Kidney tubule cell (primary cell): ENCODE measurements at places on chromosomes 16 and 17.

DNA sequence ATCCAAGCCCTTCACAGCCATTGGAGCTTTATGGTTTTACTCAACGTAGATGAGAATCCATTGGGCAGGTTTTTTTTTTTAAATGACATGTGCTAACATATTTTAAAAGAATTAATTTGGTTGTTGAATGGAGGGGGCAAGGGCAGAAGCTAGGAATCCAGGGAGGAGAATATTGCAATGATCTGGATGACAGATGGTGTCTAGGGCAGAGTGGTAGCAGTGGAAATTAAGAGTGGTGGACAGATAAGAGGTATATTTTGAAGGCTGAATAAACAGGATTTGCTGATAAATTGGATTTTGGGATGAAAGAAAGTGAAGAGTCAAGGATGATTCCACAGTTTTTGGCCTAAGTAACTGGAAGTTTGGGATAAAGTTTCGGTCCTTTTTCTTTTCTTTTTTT is 54.8 kb upstream of the DHX40 start:
- no peak for DNase-seq

- DNase-seq: peak; percentile 52
These were observed 63.6 kb downstream of the NUP93 start for GRCh38 chr16:56793492-56793891.

DNA sequence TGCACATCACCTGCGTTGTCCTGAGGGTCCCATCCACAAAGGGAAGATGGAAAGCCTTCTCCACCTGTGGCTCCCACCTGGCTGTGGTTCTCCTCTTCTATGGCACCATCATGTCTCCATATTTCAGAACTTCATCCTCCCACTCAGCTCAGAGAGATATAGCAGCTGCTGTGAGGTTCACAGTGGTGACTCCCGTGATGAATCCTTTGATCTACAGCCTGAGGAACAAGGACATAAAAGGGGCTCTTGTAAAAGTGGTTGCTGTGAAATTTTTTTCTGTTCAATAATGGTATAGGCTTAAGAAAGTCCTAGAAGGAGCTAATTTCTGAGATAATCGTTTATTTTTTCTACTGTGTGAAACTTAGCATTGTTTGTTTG is 18.7 kb downstream of the ZNF200 start:
- DNase-seq: no peak

DNA sequence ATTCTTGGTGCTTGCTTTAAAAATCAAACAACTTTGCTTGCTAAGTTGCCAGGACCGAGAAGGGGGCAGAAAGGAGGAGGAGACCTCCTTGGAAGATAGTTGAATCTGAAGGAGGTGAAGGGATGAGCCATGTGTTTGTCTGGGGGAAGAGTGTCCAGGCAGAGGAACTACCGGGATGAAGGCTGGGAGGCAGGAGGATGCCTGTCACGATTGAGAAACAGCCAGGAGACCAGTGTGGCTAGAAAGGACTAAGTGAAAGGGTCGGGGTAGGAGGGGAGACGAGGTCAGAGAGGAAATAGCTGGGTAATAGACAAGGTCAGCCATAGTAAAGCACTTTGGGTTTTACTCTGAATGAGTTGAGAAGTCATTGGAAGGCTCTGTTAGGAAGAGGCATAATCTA is 38.9 kb upstream of the CSNK2A2 start:
- DNase-seq: no peak

DNA sequence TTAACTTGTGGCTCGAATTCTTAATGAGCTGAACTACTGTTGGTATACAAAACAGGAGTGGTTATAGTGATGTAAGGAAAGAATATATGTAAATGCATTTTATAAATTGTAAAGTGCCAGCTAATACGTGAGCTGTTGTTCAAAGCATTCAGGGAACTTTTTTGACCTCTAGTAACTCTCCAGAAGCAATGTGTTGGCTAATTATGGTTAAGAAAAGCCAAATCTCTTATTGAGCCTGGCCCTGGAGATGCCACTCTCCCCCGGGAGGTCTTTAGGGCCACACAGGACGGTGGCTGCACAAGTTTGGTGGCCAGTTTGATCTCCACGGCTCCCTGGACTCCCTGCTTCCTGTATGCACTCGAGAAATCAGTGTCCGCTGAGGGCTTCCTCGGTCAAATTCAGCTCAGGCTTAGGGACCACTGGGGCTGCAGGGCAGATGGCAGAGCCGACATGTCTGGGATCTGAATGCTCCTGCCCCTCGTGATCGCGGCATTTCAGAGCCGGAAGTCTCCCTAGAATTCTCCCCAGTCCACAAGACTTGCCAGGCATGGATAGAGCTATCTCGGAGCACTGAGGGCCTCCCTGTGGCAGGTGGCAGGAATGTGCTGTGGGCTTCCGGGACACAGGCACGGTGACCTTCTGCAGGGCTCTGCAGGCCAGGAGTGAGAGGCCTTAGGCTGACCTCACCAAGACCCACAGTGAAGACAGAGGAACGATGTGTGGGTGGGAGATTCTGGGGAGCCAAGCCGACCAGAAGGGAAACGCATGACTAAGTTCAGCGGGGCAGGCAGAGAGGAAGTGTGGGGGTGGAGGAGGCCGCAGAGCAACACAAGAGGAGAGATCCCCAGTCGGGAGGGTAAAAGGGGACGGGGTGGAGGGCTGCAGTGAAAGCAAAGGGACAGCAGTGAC is 18.6 kb upstream of the PITPNM3 start:
- DNase-seq: peak; percentile 74

DNA sequence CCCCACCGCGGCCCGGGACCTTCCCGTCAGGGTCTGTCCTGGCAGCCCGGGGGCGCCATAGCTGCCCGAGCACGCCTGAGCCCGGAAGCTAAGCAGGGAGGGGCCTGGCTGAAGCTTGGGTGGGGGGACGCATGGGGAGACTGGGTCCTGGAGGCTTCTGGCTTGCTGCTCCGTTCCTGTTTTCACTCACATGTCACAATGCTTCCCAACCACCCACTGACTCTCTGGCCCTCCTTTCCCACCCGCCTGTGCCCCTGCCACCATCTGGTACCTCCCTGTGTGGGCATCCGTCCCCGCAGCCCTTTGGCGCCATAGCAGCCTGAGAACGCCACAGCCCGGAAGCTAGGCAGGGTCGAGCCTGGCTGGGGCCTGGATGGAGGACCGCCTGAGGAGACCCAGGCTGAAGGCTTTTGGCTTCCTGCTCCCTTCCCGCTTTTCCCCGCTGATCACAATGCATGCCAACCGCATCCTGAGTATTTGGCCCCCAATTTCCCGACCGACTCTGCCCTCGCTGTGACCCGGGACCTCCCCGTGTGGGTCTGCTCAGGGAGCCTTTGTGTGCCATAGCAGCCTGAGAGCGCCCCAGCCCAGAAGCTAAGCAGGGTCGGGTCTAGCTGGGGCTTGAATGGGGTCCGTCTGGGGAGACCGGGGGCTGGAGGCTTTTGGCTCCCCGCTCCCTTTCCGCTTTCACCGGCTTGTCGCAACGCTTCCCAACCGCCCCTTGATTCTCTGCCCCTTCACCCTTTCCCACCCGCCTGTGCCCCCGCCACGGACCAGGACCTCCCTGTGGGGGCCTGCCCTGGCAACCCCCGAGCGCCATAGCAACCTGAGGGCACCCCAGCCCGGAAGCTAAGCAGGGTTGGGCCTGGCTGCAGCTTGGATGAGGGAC is 2290.1 kb downstream of the TP53TG3F start:
- DNase-seq: no peak

DNA sequence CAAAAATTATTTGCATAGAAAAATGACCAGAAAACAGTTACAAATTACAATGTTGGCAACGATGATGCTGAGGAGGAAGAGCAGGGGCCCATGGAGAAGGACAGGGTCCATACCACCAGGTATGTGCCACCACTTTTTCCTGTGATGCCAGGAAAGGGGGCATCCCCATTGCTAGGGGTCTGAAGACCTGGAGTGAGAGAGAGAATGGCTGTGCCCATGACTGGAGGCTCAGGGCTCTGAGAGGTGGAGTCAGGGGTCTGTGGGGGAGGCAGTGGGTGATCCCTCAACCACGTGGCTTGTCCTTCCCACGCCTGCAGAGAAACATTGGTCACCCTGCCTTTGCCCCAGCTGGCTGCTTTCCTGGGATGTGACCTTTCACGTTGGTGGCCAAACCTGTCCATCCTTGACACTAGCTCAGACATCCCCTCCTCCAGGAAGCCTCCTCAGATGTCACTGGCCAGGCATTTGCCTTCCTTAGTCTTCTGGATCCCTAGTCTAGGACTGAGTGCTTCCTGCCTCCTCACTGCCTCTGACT is 51.4 kb downstream of the SOCS1 start:
- peak; percentile 41 for DNase-seq

DNA sequence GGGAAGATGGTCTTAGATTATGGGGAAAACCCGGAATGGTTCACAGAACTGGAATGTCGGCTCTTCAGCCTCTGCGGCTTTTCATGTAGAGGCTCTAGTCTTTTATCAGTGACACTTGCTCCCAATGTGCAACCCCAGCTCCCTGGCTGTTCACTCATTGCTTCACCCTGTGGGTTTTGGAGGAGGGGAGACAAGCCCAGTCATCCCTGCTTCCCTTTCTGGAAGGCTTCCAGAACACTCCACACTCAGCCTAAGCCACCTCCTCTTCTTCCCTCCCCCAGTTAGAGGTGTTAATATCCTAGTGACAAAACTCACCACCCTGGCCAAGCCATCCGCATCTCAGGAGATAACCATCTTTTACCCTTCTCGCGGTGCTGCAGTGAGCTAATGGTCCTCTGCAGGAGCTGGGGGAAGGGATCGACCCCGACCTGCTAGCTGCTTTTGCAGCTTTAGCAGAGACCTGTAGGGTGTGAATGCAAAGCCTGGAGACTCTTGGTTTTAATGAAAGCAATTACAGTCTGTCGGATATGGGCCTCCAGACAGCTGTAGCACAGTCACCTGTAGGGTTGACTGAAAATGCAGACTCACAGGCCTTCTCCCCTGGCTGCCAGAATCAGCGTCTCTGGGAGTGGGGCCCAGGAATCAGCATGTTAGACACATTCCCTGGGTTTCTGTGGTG is 24.3 kb upstream of the LASP1NB start:
- DNase-seq: peak; percentile 99

- DNase-seq: peak; percentile 58
These were observed 141.9 kb upstream of the SDK2 start for GRCh38 chr17:73785958-73786743.
